ENCODE measurements at places on chromosomes 2 and 18.
A peak's percentile ranks its signal among the peaks of the same experiment; 100 is the strongest.

- DNase-seq = no peak
These were observed 372.1 kb upstream of the MEX3C start for GRCh38 chr18:51569561-51569960.

GRCh38 chr18:22167471-22168241 is 1.7 kb upstream of the GATA6 start:
- peak; percentile 78 for DNase-seq

- no peak for DNase-seq
These were observed 87.2 kb upstream of the ATP8B1 start for GRCh38 chr18:57890266-57890665.

GRCh38 chr2:219073413-219074129 is 12.8 kb upstream of the IHH start:
- no peak for DNase-seq

DNA sequence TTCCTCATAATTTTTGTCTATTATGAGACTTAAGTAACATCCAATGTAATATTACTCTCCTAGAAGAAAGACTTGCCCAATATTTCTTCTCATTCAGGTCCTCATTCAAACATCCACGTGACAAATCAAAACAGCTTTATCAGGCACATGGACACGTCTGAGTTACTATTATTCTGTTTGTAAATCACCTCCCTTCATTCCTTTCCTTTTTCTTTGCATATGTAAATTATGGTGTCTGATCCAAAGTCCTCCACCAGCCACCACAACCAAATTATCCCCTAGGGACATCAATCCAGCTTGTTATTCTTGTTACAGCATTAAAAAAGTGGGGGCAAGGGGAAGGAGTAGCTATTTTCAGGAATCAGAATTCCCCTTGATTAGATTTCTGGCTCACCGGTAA is 7.1 kb downstream of the TMEM163 start:
- no peak for DNase-seq

GRCh38 chr2:207474863-207475485 is 54.8 kb upstream of the CREB1 start:
- no peak for DNase-seq

DNA sequence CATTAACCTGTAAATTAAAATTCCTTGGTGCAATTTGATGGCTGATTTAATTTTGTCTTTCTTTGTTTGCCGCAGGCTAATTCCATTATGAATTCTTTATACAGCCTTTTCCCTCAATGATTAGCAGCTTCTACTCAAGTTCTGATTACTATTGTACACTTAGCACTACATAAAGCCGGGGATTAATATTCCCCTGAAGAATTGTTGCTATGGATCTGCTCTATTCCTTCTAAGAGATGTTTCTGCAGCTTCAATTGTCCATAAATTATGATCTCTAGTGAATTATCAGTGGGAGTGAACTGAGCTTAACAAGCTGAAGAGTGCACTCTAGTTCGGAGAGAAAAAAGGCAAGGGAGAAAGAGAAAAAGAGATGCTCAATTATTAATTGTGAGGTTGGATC is 433.7 kb upstream of the SPRED2 start:
- no peak for DNase-seq

DNA sequence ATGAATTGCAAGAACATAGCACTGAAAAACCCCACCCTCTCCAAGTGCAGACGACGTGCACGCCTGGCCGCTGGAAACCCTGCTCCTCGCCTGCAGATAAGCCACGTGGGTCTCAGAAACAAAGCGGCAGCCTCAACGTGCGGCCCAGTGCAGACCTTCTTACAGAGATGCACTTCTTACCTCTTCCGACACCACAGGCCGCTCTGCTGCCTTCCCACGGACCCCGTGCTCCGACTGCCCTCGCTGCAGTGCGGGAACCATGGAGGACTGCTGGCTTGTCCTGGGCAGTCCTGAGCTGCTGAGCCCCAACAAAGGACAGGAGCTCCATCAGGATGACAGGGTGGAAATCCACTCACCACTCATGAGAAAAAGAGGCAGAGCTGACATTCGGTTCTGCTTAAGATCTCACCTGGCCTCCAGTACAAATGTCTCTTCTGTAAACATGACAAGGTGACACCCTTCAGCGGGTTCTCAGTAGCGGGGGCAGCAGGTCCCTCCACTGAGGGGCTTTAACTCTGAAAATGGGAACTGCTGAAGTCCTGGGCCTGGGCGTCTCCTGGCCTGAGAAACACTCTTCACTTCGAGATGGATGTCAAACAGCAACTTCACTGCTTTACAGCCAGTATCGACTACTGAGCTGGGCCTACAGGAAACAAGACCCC is 6.2 kb downstream of the COPS9 start:
- no peak for DNase-seq

GRCh38 chr18:23281626-23282436 is 146.5 kb downstream of the CABLES1 start:
- DNase-seq = no peak

- DNase-seq = no peak
These were observed 132.2 kb downstream of the TNS1 start for GRCh38 chr2:217870528-217871011.

DNA sequence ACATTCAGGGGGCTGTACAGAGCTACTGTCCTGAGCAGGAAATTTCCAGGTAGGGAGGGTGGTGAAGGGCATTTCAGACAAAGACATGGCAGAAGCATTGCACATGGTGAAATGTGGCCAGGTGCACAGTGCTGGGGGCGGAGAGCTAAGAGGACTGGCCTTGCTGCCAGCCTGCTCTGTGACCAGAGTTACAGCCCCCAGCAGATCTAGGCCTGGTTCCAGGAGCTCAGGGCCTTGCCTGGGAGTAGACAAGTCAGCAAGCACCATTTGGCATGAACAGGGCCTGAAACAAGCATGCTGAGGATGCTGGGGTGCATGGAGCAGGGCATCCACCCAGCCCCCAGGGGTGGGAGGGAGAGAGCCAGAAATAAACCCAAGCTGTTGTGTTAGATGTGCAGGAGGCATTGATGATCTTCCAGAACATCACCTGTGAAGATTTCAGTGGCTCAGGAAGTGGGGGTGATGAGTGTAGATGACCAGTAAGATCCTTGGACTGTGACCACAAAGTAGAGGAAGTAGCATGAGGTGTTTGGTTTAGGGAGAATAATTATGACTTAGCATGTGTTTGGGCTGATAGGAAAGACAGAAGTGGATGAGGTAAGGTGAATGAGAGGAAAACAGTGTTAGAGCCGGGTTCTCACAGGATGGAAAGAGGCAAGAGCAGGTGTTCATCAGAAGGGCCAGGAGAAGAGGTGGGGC is 61.1 kb downstream of the COA5 start:
- no peak for DNase-seq

- DNase-seq = peak; percentile 47
These were observed 1.9 kb downstream of the SEMA4C start for GRCh38 chr2:96867756-96868554.

DNA sequence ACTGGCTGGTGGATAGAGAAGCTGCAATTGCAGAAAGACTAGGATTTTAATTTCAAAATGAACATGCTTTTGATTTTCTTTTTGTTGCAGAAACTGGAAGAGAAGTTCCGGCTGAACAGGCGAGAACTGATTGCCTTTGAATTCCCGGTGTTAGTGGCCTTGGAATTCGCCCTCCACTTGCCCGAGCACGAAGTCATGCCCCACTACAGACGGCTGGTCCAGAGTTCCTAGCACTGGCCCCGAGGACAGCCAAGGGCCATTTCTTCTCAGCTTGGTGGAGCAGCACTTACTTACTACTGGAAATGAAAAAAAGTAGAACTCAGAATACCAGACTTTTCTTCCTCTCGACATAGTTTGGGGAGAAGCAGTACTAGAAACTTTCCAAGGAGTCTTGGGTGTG is 121.9 kb downstream of the CABLES1 start:
- no peak for DNase-seq

GRCh38 chr2:49973436-49973835 is 819.1 kb upstream of the FSHR start:
- DNase-seq = no peak

GRCh38 chr18:32730068-32730467 is 42.8 kb downstream of the KLHL14 start:
- DNase-seq = no peak

- no peak for DNase-seq
These were observed 606 bp downstream of the GAL3ST2 start for GRCh38 chr2:241777170-241777685.

- DNase-seq = no peak
These were observed 748 bp downstream of the TWIST2 start for GRCh38 chr2:238848691-238848975.

DNA sequence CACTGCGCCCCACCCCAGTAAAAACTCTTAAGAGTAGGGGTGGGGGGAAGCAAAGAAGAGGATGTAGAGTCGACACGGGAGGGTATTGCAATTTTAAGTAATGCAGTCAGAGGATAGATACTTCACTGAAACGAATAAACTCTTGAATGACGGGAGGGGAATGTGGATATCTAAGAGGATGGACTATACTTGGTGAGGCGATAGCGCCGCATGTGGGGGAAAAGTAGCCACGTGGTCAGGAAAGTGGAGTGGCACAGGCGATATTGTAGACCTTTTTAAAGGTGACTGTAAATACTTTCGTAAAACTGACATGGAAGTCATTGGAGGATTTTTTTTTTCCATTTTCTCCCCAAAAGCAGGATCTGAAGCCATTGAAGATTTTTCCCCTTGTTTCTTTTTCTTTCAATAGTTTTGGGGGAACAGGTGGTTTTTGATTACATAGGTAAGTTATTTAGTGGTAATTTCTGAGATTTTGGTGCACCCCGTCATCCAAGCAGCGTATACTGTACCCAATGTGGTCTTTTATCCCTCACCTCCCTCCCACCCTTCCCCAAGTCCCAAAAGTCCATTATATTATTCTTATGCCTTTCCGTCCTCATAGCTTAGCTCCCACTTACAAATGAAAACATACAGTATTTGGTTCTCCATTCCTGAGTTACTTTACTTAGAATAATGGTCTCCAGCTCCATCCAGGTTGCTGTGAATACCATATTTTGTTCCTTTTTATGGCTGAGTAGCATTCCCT is 13.8 kb downstream of the CLK1 start:
- no peak for DNase-seq

- DNase-seq = no peak
These were observed 6.8 kb downstream of the BIRC6 start for GRCh38 chr2:32363597-32363996.

DNA sequence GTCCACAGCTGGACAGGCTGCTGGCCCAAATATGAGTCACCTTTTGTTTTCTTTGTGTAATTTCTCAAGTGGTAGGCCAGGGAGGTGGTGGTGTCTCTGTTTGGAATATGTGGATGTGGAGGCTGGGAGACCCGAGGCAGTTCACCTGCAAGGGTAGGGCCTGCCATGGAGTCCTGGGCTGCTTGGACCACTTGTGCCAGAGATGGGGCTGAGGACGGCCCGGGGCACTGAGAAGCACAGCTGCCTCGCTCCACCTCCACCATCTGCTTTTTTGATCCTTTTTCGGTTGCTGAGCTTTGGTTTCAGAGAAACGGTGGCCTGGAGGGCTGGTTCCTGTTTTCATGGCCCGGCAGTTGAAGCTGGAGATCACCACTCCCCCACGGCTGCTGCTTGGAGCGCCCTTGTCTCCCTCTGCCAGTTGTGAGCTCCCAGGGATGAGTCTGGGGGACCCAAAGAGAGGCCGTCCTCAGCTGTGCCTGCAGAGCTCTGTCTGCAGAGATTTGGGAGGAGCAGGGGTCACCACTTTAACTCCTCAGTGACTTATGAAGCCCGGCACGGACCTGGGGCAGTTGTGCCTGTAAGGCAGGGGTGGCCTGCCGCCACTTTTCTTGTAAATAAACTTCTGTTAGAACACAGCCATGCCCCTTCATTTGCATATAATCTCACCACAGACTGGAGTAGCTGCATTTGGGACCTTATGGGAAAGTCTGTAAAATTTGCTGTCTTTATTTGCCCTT is 67.6 kb upstream of the MCFD2 start:
- DNase-seq = no peak

- no peak for DNase-seq
These were observed 2.4 kb downstream of the TCF7L1 start for GRCh38 chr2:85135660-85135914.

DNA sequence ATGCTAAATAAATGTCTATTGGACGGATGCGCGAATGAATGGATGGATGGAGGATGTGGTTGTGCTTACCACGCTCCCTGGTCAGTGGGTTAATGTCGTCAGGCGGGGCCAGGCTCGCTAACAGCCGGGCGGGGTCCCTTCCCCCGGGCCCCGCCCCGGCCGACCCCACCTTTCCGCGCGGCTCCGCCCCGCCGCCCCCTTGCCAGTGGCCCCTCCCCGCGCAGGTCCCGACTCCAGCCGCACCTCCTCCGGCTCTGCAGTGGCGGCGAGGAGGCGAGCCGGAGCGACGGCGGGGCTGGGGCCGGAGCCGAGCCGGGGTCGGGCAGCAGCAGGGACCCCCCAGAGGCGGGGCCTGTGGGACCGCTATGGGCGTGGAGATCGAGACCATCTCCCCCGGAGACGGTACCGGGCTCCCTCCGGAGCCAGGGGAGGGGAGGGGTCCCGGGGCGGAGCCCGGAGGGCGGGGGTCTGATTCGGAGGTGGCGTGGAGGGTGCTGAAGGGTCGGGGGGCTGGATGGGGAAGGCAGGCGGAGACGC is at the start of gene FKBP1B:
Gene FKBP1B (plus strand): TSS at position 257 of the 537 bp plus-strand sequence. CDS start 109 bp downstream, at position 366.
- peak; percentile 58 for DNase-seq

- DNase-seq = no peak
These were observed 10.3 kb downstream of the ATP8B1 start for GRCh38 chr18:57792631-57793301.

- no peak for DNase-seq
These were observed 793.2 kb downstream of the SUCLG1 start for GRCh38 chr2:83665894-83666293.

DNA sequence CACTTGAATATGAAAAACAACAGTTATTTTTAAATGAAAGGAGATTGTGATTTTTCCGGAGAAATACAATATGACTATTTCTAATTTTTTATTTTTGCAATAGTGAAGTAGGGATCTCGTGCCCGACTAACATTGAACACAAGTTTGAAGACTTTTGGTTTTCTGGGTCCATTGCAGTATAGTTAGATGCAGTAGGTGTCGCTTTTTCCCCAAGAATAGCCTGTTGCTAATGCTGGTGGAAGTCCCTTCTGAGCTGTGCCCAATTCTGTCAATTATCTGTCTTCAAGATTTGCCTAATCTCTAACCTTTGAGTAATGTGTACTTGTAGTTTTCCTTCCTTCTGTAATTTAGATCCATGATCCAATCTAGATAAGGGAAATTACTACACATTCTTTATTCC is 36.5 kb downstream of the SEMA4F start:
- DNase-seq = no peak

DNA sequence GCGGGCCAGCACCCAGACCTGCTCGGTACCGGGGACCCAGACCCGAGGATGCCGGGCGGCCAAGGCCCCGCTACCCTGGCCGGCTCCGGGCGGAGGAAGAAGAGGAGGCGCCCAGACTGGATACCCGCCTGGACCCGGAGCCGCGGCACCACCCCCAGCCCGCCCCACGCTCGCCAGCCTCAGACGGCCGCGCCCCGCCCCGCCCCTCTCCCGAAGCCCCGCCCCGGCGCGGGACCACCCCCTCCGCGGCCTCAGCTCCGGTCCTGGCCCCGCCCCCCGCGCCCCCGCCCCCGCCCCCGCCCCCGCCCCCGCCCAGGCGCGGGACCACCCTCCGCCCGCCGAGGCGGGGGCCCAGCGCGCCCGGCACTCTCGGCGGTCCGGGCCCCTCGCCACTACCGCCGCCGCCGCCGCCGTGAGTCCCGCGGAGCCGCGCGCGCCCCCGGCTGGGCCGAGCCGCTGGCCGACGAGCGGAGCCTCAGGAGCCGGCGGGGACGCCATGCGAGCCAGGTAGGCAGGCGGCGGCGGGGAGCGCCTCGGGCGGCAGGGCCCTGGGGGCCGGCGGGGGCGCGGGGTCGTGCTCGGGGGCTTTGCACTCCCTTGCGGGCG is at the start of gene SH3BP4:
Gene SH3BP4 (plus strand): TSS at position 354 of the 606 bp plus-strand sequence. CDS start 82,986 bp downstream, outside the sequence.
- peak; percentile 91 for DNase-seq
